Esophagus squamous epithelium (tissue), 5 donors: ENCODE measurements at places on chromosomes 6 and 20. TPM values are rescaled to one million over a fixed set of nuclear protein-coding genes. Genes with fewer than 3 reads are reported as not detected.
A peak's percentile ranks its signal among the peaks of the same experiment; 100 is the strongest.

- peaks cover 3% of the 10 kb centered on the region for H3K4me1 ChIP-seq
- no peaks in the 10 kb centered on the region for H3K27me3 ChIP-seq
- no peak for DNase-seq
- no peaks in the 10 kb centered on the region for H3K36me3 ChIP-seq
Measured at GRCh38 chr6:1190366-1190765, 121.5 kb upstream of the FOXQ1 start.

GRCh38 chr6:135743476-135743875 is 108.0 kb upstream of the PDE7B start:
- H3K4me1 ChIP-seq = no peaks in the 10 kb centered on the region
- DNase-seq = no peak
- H3K27me3 ChIP-seq = no peaks in the 10 kb centered on the region
- no peak overlapping the region for H3K27ac ChIP-seq
- H3K36me3 ChIP-seq = no peaks in the 10 kb centered on the region

DNA sequence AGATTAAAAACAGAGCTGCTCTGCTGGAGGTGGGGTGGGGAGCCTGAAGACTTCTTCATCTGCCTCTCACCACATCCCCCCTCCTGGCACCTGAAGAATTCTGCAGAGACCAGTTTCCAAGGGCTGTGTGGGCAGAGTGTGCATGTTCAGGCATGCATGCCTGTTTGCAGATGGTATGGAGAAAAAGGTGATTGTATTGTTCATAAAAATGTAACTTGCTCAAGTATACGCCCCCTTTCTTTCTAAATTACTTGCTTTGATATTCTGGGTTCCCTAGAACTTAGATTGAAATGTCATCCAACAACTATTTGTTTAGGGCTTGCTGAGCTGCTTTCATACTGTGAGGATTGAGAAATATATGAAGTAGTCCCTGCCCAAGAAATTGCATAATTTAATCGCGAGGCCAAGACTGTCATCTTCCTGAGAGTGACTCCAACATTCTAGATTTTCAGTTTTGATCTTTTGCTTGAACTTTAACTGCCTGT is 83.6 kb downstream of the LCA5 start:
- H3K4me1 ChIP-seq = peaks cover 28% of the 10 kb centered on the region
- DNase-seq = no peak
- H3K4me3 ChIP-seq = no peak overlapping the region
- no peaks in the 10 kb centered on the region for H3K36me3 ChIP-seq

DNA sequence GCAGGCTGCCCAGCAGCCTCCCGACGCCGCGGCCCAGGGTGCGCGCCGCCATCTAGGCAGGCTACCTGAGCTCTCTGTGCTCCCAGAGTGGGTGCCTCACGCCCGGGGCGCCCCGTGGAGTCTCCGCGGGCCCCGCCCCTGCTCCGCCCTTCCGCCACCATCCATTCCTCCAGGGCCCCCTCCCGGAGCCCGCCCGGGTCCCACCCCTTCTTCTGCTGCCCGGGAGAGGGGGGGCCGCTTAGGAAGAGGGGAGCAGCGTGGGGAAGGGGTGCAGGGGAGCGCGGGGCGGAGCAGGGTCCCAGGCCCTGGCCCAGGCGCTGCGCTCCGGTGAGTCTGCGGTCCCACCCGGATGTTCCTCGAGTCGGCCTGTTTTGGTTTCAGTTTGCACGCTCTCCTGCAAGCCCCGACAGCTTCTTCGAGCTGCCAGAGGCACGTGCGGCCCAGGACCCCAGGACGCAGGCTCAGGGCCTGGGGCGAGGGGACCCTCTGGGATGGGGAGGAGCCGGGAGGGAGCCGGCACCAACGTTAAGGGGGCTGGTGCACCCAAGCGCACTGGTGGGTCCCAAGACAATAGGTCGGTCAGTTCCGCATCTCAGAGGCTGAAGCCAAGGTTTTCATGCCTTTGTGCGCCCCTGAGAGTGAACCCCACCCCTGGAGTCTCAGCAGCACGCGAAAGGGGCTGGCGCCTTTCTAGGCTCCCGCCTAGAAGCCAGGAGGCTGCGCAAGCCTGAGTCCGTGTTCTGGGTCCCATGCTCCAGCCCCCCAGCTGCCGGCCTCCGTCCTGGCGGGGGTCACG is at the start of gene ACSS1:
Gene ACSS1 (minus strand): TSS at position 89 of the 796 bp plus-strand sequence. CDS start 37 bp downstream, at position 52.
- no peaks in the 10 kb centered on the region for H3K27me3 ChIP-seq
- H3K36me3 ChIP-seq = no peaks in the 10 kb centered on the region
- peak; percentile 25 for DNase-seq

- no peaks in the 10 kb centered on the region for H3K27me3 ChIP-seq
- no peaks in the 10 kb centered on the region for H3K4me1 ChIP-seq
- H3K36me3 ChIP-seq = no peaks in the 10 kb centered on the region
- DNase-seq = no peak
- no peak overlapping the region for H3K27ac ChIP-seq
Measured at GRCh38 chr20:46214824-46215488, 93.3 kb downstream of the CDH22 start.

DNA sequence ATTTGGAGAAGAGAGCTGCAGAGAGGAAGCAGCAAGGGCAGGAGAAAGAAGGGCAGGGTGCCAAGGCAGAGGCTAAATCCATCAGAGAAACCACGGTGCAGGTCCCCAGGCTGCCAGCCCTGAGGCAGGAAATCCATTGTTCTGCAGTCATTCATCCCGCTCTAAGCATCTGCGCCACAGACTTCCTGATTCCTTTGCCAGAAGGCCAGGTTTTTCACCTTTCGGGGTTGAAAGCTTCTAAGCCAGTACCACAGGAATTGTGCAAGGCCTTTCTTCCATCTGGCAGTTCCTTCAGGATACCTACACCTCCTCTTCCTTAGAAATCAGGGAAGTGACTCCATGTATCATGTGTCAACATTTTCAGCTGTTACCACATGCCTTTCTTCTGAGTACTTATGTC is 45.6 kb downstream of the ADGRF5 start:
- no peak for DNase-seq
- H3K4me3 ChIP-seq = no peak overlapping the region
- no peak overlapping the region for H3K27ac ChIP-seq
- no peaks in the 10 kb centered on the region for H3K27me3 ChIP-seq
- no peaks in the 10 kb centered on the region for H3K4me1 ChIP-seq

PACSIN1 gene
- not detected for total RNA-seq

- DNase-seq = no peak
- peaks cover 26% of the 10 kb centered on the region for H3K4me1 ChIP-seq
- no peaks in the 10 kb centered on the region for H3K27me3 ChIP-seq
- no peaks in the 10 kb centered on the region for H3K36me3 ChIP-seq
- H3K4me3 ChIP-seq = no peak overlapping the region
- H3K27ac ChIP-seq = peak overlapping the region; percentile 28
Measured at GRCh38 chr20:3788685-3789155, 2.2 kb upstream of the CENPB start.

C4A gene
- total RNA-seq = 8.0 TPM

GRCh38 chr6:24026050-24026449 is 100.0 kb upstream of the NRSN1 start:
- no peaks in the 10 kb centered on the region for H3K4me1 ChIP-seq
- no peak overlapping the region for H3K27ac ChIP-seq
- H3K4me3 ChIP-seq = no peak overlapping the region
- no peaks in the 10 kb centered on the region for H3K27me3 ChIP-seq
- no peaks in the 10 kb centered on the region for H3K36me3 ChIP-seq
- DNase-seq = no peak

TRPC4AP gene
- total RNA-seq = 50.4 TPM

- no peak overlapping the region for H3K27ac ChIP-seq
- DNase-seq = no peak
- H3K36me3 ChIP-seq = no peaks in the 10 kb centered on the region
- no peaks in the 10 kb centered on the region for H3K27me3 ChIP-seq
- no peak overlapping the region for H3K4me3 ChIP-seq
Measured at GRCh38 chr6:135906542-135906941, 55.0 kb downstream of the PDE7B start.

GRCh38 chr6:144935661-144936060 is 650.5 kb downstream of the UTRN start:
- H3K27ac ChIP-seq = no peak overlapping the region
- no peak for DNase-seq
- no peaks in the 10 kb centered on the region for H3K36me3 ChIP-seq
- H3K4me1 ChIP-seq = peaks cover 4% of the 10 kb centered on the region

- no peak overlapping the region for H3K27ac ChIP-seq
- DNase-seq = no peak
- peaks cover 34% of the 10 kb centered on the region for H3K4me1 ChIP-seq
- H3K36me3 ChIP-seq = no peaks in the 10 kb centered on the region
Measured at GRCh38 chr20:43913291-43914025, 1.2 kb upstream of the TOX2 start.

DNA sequence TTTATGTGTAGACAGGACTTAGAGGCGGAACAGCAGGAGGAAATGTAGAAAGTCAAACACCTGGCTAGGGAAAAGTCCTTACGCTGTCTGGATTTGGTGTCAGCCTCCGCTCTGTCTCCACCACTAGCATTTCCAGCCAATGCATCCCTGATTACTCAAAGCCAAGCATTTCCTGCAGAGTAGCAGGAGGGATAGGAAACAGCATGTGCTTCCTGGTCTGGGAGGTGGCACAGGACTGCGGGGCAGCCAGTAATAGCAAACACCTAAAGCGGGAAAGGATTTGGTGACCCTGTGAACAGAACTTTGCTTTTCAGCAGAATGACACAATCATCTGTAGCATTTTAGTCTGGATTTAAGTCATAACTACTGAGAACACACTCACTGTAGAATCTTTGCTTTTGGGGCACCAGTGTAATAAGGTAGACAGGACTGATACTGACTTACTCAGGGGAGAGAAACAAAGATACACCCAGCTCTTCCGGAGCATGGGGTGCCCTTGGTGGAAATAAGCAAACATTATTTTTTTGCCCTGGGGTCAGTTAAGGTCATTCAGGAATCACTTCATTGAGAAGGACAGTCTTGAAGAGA is 133.3 kb upstream of the AHI1 start:
- no peaks in the 10 kb centered on the region for H3K36me3 ChIP-seq
- DNase-seq = no peak
- H3K27ac ChIP-seq = no peak overlapping the region
- no peaks in the 10 kb centered on the region for H3K27me3 ChIP-seq
- no peaks in the 10 kb centered on the region for H3K4me1 ChIP-seq

BCAS1 gene
- total RNA-seq = 5.8 TPM

LMBRD1 gene
- 50.6 TPM for total RNA-seq

TBX18 gene
- total RNA-seq = 4.4 TPM

DNA sequence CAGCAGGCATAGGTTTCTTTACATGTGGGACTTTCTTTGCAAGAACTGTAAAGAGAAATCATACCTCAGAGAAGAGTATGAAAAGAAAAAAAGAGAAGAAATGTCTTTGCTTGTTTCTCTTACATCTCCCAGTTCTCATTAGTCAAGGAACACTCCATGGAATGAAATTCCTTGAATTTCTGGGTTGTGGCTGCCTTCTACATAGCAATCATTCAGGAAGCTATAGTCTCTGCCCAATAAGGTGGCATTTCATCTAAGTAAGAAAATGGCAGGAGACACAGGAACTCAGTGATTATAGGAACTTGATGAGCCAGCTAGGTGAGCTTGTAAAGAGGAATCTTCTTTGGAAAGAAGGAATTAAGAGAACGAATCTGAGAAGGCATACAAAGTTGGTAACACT is 197.0 kb upstream of the FKBP1C start:
- no peak overlapping the region for H3K27ac ChIP-seq
- H3K4me3 ChIP-seq = no peak overlapping the region
- no peaks in the 10 kb centered on the region for H3K27me3 ChIP-seq
- no peaks in the 10 kb centered on the region for H3K4me1 ChIP-seq
- DNase-seq = no peak
- no peaks in the 10 kb centered on the region for H3K36me3 ChIP-seq

- no peak overlapping the region for H3K4me3 ChIP-seq
- H3K4me1 ChIP-seq = no peaks in the 10 kb centered on the region
- no peak for DNase-seq
- peak overlapping the region; percentile 77 for H3K27ac ChIP-seq
Measured at GRCh38 chr6:132131758-132132157, 180.6 kb upstream of the CCN2 start.

DNA sequence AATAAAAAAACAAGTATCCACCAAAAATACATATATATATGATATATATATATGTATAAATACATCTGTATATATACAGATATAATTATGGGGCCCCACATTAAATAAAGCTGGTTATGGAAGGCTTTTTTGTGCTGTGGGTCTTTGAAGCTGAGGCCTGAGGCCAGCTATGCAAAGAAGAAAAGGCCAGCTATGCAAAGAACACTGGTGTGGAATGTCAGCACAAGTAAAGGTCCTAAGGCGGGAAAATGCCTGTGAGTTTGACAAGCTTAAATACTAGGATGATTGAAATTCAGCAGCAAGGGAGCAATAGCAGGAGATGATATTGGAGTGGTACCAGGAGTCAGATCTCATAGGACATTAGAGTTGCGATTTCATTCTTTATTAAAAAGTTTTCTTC is 25.2 kb downstream of the ADGRF1 start:
- no peak for DNase-seq
- H3K4me1 ChIP-seq = no peaks in the 10 kb centered on the region
- no peaks in the 10 kb centered on the region for H3K27me3 ChIP-seq
- H3K27ac ChIP-seq = no peak overlapping the region
- H3K36me3 ChIP-seq = no peaks in the 10 kb centered on the region

GRCh38 chr6:89067796-89068195 is 12.8 kb upstream of the PNRC1 start:
- no peak for DNase-seq
- no peaks in the 10 kb centered on the region for H3K27me3 ChIP-seq
- H3K4me1 ChIP-seq = peaks cover 19% of the 10 kb centered on the region
- no peak overlapping the region for H3K27ac ChIP-seq
- H3K36me3 ChIP-seq = no peaks in the 10 kb centered on the region

RFX6 gene
- not detected for total RNA-seq

DNA sequence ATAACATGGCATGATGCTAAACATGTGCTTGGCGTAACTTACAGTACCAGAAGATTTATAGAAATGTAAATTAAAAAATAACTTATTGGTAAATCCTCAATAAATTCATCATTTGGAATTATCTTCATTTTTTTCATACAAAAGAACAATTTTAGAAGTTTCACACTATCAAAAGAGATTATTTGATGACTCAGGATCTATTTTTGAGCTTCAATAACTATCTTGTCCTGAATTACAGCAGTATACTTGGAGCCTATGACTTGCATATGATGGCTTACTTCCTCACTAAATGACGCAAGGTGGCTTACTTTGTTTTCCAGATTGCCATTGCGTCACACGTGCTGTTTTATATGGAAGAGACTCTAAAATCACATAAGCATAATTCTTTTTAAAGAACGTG is 49.2 kb downstream of the KHDRBS2 start:
- H3K27me3 ChIP-seq = no peaks in the 10 kb centered on the region
- H3K4me3 ChIP-seq = no peak overlapping the region
- no peak for DNase-seq
- H3K36me3 ChIP-seq = no peaks in the 10 kb centered on the region

SLC22A2 gene
- not detected for total RNA-seq

DNA sequence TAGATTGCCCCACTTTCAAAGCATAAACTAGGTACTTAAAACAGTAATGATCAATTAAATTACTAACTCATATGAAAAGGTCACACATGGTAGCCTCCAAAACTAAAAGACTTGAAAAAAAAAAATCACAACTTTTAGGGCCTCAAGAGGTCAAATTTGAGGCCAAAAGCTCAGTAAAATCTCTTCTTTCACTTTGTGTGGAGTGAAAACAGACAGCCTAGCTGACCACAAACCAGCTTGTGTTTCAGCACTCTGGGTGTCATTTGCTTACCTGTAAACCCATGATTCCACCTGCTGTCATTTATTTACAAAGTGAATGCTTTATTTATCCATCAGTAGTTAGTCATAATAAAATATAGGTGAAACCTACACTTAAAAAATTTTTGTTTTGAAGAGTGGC is 34.0 kb downstream of the GNAS start:
- H3K36me3 ChIP-seq = no peaks in the 10 kb centered on the region
- H3K4me1 ChIP-seq = no peaks in the 10 kb centered on the region
- no peak for DNase-seq
- H3K27ac ChIP-seq = no peak overlapping the region
- H3K4me3 ChIP-seq = no peak overlapping the region

GRCh38 chr6:11328613-11329247 is 96.3 kb upstream of the NEDD9 start:
- H3K4me1 ChIP-seq = no peaks in the 10 kb centered on the region
- H3K4me3 ChIP-seq = no peak overlapping the region
- H3K36me3 ChIP-seq = no peaks in the 10 kb centered on the region
- no peak overlapping the region for H3K27ac ChIP-seq
- H3K27me3 ChIP-seq = no peaks in the 10 kb centered on the region
